RPMI7951 (cell line): ENCODE measurements at places on chromosomes 1 and 21.

- no peak for DNase-seq
Measured at GRCh38 chr1:44019466-44019948, 11.8 kb downstream of the SLC6A9 start.

DNA sequence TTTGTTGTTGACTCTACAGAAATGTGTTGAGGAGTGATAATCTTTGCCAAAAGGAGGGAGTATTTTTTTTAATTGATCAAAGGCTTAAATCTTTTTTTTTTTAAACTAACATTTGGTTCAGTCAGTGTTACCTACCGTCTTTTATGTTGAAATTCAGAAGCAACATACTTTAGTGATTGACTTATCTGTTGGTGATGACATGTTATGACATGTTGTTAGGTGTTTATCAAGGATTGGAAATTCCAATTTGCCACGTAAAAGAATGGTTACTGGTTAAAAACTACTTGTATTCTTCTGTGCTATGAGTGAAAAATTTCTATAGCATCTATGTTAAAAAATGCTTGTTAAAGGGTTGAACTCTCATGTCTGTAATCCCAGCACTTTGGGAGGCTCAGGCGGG lies 61.2 kb downstream of the DNM3 start:
- no peak for DNase-seq

GRCh38 chr1:201619513-201619912 lies 80.6 kb downstream of the NAV1 start:
- DNase-seq = peak; percentile 71

DNA sequence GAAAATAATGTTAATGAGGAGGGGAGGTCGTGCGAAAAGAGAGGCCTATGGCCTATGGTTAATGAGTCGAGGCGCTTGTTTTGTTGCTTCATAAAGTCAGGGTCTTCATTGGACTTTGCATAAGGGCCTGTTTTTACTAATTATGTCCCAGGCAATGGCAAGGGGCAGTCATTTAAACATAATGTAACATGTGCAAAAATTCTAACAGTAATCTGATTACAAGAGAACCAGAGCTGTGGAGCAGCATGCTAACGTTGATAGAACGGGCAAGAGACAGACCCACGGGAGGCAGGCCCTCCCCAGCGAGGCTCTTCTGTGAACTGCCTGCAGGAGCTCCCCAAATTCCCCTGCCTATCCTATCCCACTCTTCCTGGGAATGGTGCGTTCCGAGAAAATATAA lies 22.6 kb upstream of the CAMK1G start:
- DNase-seq = no peak

DNA sequence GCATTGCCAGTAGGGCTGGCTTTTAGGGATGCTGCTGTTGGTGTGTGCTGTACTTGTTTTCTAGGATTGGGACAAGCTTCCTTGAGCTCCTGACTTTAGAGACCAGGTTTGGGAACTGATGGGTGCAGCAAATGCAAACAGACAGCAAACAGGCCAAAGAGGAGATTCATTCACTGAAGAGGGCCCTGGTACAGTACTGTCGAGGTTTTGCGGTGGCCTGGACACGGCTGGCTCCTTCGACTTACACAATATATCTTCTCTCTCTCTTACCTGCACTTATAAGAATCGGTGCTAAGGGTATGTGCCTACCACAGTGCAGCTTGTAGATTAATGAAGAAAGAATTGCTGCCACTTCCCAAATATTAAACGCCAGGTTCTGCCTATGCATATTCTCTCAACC lies 44.6 kb downstream of the ATP1A1 start:
- DNase-seq = no peak

GRCh38 chr1:219261454-219261853 lies 87.8 kb downstream of the LYPLAL1 start:
- DNase-seq = no peak

GRCh38 chr1:24490101-24490781 lies 12.4 kb upstream of the RCAN3 start:
- no peak for DNase-seq

- DNase-seq = no peak
Measured at GRCh38 chr1:161843156-161843555, 77.0 kb downstream of the ATF6 start.
